Aorta (tissue), 5 donors: ENCODE measurements at places on chromosomes 4 and X. TPM values are rescaled to one million over a fixed set of nuclear protein-coding genes. Genes with fewer than 3 reads are reported as not detected.

GRCh38 chr4:111666826-111667360 lies 478.4 kb upstream of the FAM241A start:
- no peak for DNase-seq

DNA sequence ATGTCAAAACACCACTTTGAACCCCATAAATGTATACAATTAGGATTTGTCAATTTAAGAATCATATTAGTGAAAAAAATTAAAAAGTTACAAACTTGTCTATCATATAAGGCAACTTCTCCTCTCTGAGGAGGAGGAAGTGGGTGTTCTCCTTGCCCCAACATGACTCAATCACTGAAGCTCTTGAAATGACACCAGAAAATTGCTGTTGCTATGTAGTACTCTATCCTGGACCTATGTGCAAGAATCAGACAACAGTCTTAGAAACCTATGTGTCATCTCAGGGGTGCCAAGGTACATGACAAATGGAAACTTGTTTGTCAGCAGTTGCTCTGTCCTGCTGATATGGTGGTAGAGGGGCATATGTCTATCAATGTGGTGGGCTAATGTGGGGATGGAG lies 47.7 kb downstream of the HMGB3 start:
- DNase-seq, result no peak

GRCh38 chr4:94621491-94622080 lies 136.2 kb upstream of the BMPR1B start:
- no peak for DNase-seq

DNA sequence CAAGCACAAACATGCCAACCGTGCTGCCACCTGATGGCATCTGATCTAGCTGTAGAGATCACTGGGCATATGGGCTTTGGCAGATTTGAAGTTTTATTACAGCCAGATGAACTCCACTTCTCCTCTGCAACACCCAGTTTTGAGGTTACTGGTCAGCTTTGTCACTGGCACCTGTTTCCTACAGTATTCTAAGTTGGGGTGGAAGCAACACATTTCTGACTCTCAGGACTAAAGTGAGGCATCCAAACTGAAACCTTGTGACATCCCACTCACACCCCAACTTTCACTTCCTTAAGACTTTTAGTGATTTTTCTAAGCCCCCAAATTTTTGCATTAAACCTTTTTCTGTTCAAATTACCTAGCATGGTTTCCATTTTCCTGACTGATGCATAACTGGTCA lies 115.1 kb upstream of the PCDH18 start:
- no peak for DNase-seq

- DNase-seq, result no peak
Observed at GRCh38 chrX:68690936-68691501, 43.6 kb downstream of the STARD8 start.

GRCh38 chr4:89681671-89682070 lies 155.3 kb downstream of the SNCA start:
- no peak for DNase-seq

DNA sequence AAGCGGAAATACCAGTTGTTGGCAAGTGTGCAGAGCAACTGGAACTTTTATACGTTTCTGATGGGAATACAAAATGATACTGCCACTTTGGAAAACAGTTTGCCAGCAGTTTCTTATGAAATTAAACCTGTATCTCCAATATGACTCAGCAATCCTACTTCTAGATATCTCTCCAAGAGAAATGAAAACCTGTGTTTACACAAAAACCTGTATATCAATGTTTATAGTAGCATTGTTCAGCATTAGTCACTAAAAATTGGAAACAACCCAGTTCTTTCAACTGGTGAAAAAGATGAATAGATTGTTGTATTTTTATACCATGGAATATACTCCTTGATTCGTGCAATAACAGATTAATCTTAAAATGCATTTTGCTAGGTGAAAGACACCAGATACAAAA lies 26.8 kb downstream of the ATP7A start:
- DNase-seq, result no peak

- no peak for DNase-seq
Observed at GRCh38 chr4:94870146-94870545, 112.4 kb downstream of the BMPR1B start.

- DNase-seq, result no peak
Observed at GRCh38 chr4:164261831-164262230, 492.1 kb upstream of the SMIM31 start.

DNA sequence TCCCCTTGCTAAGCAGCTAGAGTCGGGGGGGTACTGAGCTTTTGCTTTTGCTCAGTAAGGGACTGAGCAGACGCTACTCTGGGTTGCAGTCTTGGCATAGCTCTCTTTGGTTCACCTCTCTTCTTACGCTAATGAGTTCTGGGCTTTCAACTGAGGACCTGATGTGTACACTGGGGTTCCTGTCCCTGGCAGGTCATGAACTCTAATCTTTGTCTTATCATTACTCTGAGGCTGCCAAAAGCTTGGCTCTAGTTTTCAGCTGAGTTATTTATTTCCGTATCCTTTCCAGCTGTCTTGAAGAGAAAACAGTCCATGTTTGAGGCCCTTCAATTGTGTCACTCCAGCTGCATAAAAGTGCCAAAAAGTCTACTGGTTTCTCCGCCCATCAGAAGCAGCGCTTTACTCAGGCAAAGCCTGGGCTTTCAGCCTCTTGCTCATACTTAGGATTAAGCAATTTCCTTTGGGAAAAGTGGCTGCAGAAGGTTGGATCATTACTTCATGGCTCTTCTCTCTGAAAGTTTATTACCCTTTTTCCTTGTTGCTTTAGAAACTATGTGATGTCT lies 121.0 kb upstream of the STOX2 start:
- DNase-seq, result no peak

DNA sequence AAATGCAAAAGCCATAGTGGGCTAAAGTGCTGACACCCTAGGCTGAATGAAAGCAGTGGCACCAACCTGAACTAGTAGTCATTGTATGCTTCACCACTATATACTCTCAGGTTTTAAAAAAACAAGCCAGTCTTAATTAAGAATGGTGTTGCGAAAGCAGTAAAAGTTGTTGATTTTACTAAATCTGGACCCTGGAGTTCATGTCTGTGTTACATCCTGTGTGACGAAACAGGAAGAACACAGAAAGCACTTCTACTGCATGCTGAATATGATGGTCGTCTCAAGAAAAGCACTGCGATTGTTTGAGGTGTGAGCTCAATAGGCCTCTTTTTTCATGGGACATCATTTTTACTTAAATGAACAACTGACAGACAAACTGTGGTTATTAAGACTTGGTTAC lies 24.2 kb upstream of the GDPD2 start:
- no peak for DNase-seq

- DNase-seq, result no peak
Observed at GRCh38 chr4:178917756-178918155, 1475.5 kb upstream of the AGA start.

GRCh38 chr4:137707102-137707620 lies 174.9 kb upstream of the PCDH18 start:
- DNase-seq, result no peak

- DNase-seq, result no peak
Observed at GRCh38 chr4:142917678-142918077, 71.6 kb upstream of the INPP4B start.

GRCh38 chr4:165426823-165427222 lies 48.0 kb downstream of the CPE start:
- DNase-seq, result no peak

GRCh38 chr4:99058228-99058627 lies 30.4 kb downstream of the ADH5 start:
- DNase-seq, result no peak

DNA sequence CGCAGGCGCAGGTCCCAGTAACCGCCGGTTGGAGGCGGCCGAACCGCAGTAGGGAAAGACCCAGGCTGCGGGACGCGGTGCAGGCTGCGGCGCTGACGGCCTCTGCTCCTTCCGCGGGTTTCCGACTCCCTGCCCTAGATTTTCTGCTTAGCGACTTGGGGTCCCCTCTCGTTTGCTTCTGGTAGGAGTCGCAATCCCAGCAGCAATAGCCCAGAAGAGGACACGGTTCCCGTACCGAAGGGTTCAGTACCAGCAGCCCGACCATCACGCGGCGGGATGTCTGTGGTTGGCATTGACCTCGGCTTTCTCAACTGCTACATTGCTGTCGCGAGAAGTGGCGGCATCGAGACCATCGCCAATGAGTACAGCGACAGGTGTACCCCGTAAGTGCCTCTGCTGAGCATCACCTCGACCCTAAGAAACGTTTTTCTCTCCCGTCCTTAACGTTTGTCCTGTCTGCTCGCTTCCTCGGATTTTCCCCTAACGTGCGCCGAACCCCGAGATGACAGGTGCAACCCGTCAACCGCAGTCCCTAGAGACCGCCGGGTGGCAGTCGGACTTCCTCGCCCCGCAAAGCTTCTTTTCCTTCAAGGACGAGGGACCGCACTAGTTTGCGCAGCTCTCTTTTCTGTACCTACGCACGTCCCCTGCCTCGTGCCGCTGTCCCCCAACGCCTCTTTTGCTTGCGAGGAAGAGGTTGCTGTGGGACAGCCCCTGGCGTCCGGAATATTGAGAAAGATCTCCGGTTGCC lies at the start of gene HSPA4L:
HSPA4L (plus strand) TSS at position 48 of the 751 bp plus-strand sequence; CDS start at position 277, 229 bp downstream.
- no peak for DNase-seq

DNA sequence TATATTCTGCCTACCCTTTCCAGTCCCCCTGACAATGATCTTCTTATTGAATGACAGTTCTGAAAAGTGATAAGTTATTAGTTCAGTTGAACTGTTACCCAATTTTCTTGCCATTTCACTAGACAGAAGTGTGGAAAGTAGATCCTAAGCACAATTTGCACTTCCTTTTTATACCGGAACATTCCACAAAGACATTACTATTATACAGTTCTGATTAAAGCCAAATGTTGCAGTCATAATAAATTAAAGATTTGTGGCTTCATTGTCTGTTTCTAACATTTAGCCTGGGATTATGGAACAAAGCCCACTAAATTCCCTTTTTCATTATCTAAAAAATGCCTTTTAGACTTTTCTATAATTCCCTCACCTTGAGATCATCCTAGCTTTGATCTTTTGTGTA lies 13.8 kb downstream of the SH3BGRL start:
- no peak for DNase-seq

DNA sequence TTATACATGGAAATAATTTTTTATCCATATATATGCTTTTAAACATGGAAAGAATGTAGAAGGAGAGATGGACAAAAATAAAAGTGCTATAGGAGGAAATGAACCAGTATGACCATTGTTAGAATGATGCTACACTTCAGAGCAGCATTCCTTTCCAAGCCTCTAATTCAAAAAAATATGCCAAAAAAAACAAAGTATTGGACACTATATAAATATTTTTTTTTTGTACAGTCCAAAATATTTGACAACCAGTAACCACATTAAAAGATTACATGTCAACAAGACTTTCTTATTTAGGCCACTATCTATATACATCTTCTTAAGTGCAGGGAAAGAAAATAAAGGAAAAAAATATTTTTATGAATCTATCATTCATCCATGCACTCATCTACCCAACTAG lies 198.6 kb downstream of the LRBA start:
- DNase-seq, result no peak

- DNase-seq, result no peak
Observed at GRCh38 chr4:107578321-107578720, 141.7 kb downstream of the PAPSS1 start.

The CLCN4 gene
- 8.6 TPM for total RNA-seq

The DUX4 gene
- total RNA-seq, result not detected

The PGAM4 gene
- not detected for total RNA-seq

The PWWP3B gene
- total RNA-seq, result not detected

The COX7B2 gene
- not detected for total RNA-seq

The MAOB gene
- total RNA-seq, result 35.0 TPM

The TCEAL6 gene
- total RNA-seq, result 0.55 TPM

The DIAPH2 gene
- total RNA-seq, result 48.4 TPM

The GPR119 gene
- total RNA-seq, result not detected

The IKBKG gene
- total RNA-seq, result 31.8 TPM

The EXOC1L gene
- not detected for total RNA-seq

The BBS7 gene
- 17.5 TPM for total RNA-seq

The ANKRD50 gene
- total RNA-seq, result 26.5 TPM

The ATOH1 gene
- total RNA-seq, result not detected

The MAGED4B gene
- 2.7 TPM for total RNA-seq
